ENCODE measurements at places on chromosomes 3 and 15. TPM values are rescaled to one million over a fixed set of nuclear protein-coding genes. Genes with fewer than 3 reads are reported as not detected.

The RTP3 gene
- total RNA-seq = 0.37 TPM

The PTPRG gene
- 0.70 TPM for total RNA-seq

The GRM2 gene
- 0.11 TPM for total RNA-seq

The CLDN18 gene
- not detected for total RNA-seq

The ZSCAN2 gene
- 12.0 TPM for total RNA-seq

The DPPA2 gene
- not detected for total RNA-seq

The KBTBD13 gene
- not detected for total RNA-seq

The CLDN1 gene
- total RNA-seq = not detected

The GAP43 gene
- total RNA-seq = not detected

The LCTL gene
- not detected for total RNA-seq

The LYZL4 gene
- total RNA-seq = not detected

The TTLL13 gene
- 0.77 TPM for total RNA-seq

Measured in OCI-LY7 (cell line).